Right lobe of liver (tissue), 6 donors: ENCODE measurements at places on chromosomes 6 and 20. TPM values are rescaled to one million over a fixed set of nuclear protein-coding genes. Genes with fewer than 3 reads are reported as not detected.
A peak's percentile ranks its signal among the peaks of the same experiment; 100 is the strongest.

Gene PRDM13
- total RNA-seq: not detected

Gene C20orf204
- total RNA-seq: not detected

- DNase-seq: no peak
- H3K4me1 ChIP-seq: no peaks in the 10 kb centered on the region
- H3K27me3 ChIP-seq: no peaks in the 10 kb centered on the region
- no peak overlapping the region for H3K27ac ChIP-seq
Observed at GRCh38 chr20:13777171-13777601, 7.5 kb downstream of the ESF1 start.

- no peak for DNase-seq
- H3K4me3 ChIP-seq: no peak overlapping the region
- no peaks in the 10 kb centered on the region for H3K27me3 ChIP-seq
- H3K36me3 ChIP-seq: peaks cover 3% of the 10 kb centered on the region
- peak overlapping the region; percentile 49 for H3K27ac ChIP-seq
Observed at GRCh38 chr20:32326504-32326845, 31.7 kb upstream of the ASXL1 start.

DNA sequence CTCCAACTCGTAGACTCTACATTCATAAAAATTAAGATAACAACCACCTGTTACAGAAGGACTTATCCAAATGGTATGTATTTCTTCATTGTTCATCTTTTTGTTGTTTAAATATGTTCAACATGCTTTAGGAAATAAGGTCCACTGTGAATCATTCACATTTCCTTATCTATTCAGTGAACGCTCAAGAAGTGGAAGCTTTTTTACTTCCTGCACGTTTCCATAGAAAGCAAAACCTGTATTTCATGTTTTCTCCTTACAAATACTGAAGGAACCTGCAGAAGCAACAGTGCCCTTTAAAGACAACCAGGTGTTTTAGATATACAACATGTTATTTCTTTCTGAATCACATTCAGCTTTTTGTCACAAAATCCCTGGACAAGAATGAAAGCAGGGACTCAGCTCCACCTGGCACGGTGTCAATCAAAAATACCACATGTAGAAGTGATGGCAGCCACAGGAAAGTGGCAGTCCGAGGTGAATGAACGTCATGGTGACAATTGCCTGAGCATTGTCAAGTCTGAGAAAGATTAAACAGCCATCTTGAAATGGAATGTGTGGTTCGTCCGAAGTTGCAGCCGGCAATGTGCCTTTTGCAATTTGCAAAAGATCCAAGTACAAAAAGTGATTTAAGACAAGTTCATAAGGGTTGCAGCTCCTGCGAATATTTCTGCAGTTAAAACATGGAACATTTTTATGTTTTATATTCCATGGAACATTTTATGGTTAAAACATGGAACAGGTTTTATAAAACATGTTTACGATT, 66.7 kb upstream of the RIPOR2 start:
- H3K27me3 ChIP-seq: no peaks in the 10 kb centered on the region
- H3K4me3 ChIP-seq: no peak overlapping the region
- no peak overlapping the region for H3K27ac ChIP-seq
- H3K36me3 ChIP-seq: no peaks in the 10 kb centered on the region
- no peaks in the 10 kb centered on the region for H3K4me1 ChIP-seq

GRCh38 chr20:35893942-35894341, 60.4 kb downstream of the SCAND1 start:
- H3K36me3 ChIP-seq: no peaks in the 10 kb centered on the region
- H3K4me3 ChIP-seq: no peak overlapping the region
- no peak for DNase-seq
- H3K27me3 ChIP-seq: no peaks in the 10 kb centered on the region
- H3K27ac ChIP-seq: no peak overlapping the region

DNA sequence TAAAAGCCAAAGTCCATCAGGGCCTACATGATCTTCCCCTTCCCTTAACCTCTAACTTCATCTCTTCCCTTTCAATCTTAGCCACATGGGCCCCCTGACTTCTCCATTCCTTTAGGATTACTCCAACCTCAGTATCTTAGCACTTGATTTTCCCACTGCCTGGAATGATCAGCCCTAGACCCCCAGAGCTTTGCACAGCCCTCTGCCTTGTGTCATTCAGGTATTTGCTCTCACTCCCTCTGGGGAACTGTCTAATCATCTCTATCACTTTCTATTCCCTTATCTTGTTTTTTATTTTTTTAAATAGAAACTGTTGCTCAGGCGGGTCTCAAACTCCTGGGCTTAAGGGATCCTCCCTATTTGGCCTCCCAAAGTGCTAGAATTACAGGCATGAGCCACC, 13.3 kb upstream of the ZNFX1 start:
- H3K4me3 ChIP-seq: no peak overlapping the region
- peaks cover 54% of the 10 kb centered on the region for H3K36me3 ChIP-seq
- DNase-seq: no peak
- no peak overlapping the region for H3K27ac ChIP-seq

- peaks cover 3% of the 10 kb centered on the region for H3K4me1 ChIP-seq
- no peaks in the 10 kb centered on the region for H3K36me3 ChIP-seq
- DNase-seq: no peak
- H3K27me3 ChIP-seq: no peaks in the 10 kb centered on the region
Observed at GRCh38 chr6:30618270-30618797, 694 bp downstream of the MRPS18B start.

DNA sequence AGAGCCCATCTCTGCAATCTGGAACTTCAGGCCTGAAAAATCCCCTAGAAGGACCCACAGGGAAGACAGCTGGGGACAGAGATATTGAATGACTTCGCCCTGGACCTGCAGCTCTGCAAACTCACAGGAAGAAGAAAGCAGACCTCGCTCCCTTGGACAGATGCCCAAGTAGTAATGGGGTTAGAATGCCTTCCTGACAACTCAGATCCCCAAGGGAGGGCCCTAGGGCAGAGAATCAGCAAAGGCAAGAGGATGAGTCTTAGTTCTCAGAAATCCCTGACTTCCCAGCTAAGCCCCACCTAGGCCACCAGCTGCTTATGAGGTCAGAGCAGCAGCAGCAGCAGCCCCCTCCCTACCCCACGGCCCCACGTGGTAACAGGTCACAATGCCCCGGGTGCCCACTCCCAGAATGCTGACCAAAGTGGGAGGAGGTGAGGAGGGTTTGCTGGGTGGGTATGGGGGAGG, at the start of gene C20orf141:
C20orf141 (plus strand) TSS at position 401 of the 465 bp plus-strand sequence. CDS start 198 bp downstream, outside the sequence.
- no peaks in the 10 kb centered on the region for H3K4me1 ChIP-seq
- H3K27me3 ChIP-seq: no peaks in the 10 kb centered on the region
- no peaks in the 10 kb centered on the region for H3K36me3 ChIP-seq

DNA sequence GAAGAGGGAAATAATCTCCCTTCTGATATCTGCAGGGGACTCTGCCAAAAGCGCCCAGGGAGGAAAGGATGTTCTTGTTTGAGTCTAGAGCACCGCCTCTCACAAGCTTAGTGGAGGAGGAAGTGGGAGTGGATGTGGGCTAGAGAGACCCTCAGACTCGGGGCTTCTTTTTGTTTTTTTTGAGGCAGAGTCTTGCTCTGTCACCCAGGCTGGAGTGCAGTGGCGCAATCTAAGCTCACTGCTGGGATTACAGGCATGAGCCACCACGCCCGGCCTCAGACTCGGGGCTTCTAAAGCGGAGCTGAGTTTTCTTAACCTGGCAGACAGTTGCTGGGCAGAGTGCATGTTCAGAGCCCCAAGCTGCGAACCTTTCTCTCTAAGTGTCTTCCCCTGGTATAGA, 310.8 kb downstream of the BMP7 start:
- DNase-seq: no peak
- no peaks in the 10 kb centered on the region for H3K4me1 ChIP-seq
- no peaks in the 10 kb centered on the region for H3K36me3 ChIP-seq
- no peak overlapping the region for H3K4me3 ChIP-seq

GRCh38 chr6:37651991-37652390, 45.7 kb downstream of the MDGA1 start:
- H3K36me3 ChIP-seq: no peaks in the 10 kb centered on the region
- no peak for DNase-seq
- H3K4me3 ChIP-seq: no peak overlapping the region
- H3K27me3 ChIP-seq: no peaks in the 10 kb centered on the region
- H3K4me1 ChIP-seq: no peaks in the 10 kb centered on the region
